GM23338 (cell line): ENCODE measurements at places on chromosomes 13 and 19. TPM values are rescaled to one million over a fixed set of nuclear protein-coding genes. Genes with fewer than 3 reads are reported as not detected.

DNA sequence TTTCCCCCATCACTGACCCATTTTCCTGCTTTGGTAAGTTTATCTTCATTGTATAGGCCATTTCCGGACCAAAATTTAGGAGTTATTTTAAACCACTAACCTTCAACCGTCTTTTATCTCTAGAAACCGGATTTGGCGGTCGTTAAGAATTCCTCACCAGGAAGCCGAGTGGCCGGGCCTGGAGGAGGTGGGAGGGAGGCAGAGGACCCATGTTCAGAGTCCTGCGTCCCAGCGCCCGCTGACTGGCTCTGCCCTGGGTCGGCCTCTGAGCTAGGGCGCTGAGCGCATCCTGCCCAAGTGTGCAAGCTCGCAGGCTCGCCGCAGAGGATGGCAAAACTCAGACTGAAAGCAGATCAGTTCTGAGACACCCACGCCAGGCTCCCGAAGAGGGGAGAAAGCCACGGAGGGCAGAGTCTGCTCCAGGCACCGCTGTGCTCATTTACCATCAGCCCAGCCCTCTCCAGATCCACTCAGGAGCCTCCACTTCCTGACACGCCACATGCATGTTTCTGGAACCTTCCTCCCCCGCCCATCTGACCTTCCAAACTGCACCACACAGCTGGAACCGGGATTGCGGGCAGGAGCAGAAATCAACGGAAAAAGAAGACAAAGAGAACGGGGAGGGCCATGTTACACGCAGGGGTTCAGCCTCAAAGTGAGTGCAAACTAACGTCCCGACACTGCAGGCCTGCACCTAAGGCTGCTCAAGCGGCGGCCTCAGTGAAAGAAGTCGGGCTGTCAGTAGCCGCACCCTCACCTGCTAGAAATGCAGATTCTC lies 8.3 kb downstream of the COL4A1 start:
- peak; percentile 65 for DNase-seq

IGFL2 gene
- total RNA-seq: not detected in 2 replicates

CEACAM4 gene
- not detected in 2 replicates for total RNA-seq

DNA sequence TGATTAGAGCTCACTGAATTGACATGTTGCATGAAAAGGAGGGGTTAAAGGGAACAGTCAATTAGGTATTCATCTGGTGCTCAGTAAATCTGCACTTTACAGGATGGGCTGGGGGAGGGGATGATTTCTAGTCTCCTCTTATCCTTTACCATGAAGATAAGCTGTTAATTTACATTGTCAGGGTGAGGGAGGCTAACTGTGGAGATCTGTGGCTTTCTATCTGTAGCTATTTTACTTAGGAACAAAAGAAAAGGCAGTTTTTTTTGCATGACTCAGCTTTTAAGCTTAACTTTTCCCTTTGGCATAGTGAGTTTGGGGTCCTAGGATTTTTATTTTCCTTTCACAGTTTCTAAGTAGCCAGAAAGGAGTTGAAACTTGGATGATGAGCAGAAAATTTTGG lies 253.3 kb downstream of the LMO7 start:
- peak; percentile 48 for DNase-seq

DNA sequence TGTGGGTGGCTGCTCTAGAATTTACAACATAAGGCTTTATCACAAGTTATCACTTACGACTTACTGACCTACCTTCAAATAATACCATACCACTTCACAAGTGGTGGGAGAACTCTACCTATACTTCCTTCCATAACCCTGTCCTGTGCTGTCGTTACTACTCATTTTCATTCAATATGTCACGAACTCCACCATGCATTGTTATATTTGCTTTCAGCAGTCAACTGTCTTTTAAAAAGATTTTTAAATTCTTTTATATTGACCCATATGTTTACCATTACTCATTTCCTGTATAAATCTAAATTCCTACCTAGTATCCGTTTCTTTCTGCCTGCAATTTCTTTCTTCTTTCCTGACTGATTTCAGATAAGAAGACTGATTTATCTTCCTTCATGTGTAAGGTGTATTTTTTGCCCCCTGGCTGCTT lies 200.0 kb downstream of the KLF12 start:
- no peak for DNase-seq

ERICH6B gene
- total RNA-seq: not detected in 2 replicates

AKT1S1 gene
- 15.7 and 21.5 TPM in 2 replicates for total RNA-seq

GRCh38 chr13:53136554-53137215 lies 108.1 kb downstream of the OLFM4 start:
- no peak for DNase-seq

RNF6 gene
- 12.2 and 18.8 TPM in 2 replicates for total RNA-seq

ARL11 gene
- total RNA-seq: 0.52 and 1.2 TPM in 2 replicates

AMH gene
- 2.6 and 6.8 TPM in 2 replicates for total RNA-seq

DNA sequence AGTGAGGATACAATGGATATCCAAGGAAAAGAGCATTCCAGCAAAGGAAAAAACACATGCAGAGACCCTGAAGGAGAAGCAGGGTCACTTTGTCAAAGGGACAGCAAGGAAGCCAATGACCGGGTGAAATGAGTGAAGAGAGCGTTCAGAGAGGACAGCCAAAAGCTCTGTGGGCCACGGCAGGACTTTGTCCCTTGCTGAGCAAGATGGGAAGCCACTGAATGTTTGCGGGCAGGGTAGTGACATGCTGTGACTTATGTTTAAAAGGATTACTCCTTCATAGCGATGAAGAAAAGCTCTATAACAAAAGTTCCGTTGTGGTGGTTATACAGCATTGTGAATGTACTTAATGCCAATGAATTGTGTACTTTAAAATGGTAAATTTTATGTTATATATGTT lies 16.5 kb downstream of the ZAR1L start:
- DNase-seq: no peak

DNA sequence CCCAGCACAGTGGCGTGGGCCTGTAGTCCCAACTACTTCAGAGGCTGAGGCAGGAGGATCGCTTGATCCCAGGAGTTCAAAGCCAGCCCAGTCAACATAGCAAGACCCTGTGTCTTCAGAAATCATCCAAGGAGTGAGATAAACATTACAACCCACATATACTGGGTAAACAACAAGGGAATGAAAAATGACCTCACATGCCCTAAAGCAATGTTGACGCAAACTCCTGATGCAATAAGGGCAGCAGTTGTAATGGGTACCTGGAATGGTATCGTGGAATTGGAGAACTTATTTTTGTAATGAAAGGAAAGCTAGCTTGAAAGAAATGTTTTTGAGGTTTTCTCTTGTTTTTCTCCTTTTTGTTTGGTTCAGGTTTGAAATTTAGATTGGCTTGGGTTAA lies 24.5 kb upstream of the LGALS16 start:
- peak; percentile 23 for DNase-seq

GRCh38 chr13:24511816-24512196 lies 772 bp downstream of the PARP4 start:
- no peak for DNase-seq

URAD gene
- not detected in 2 replicates for total RNA-seq

- no peak for DNase-seq
Measured at GRCh38 chr19:31232871-31233270, 116.4 kb downstream of the TSHZ3 start.

- DNase-seq: peak; percentile 94
Measured at GRCh38 chr19:861756-862580, 2.5 kb downstream of the CFD start.

UNC13A gene
- 25.0 and 30.4 TPM in 2 replicates for total RNA-seq

RPL21 gene
- 1,037 and 1,529 TPM in 2 replicates for total RNA-seq

PTPRH gene
- 0.12 and 2.1 TPM in 2 replicates for total RNA-seq

DNA sequence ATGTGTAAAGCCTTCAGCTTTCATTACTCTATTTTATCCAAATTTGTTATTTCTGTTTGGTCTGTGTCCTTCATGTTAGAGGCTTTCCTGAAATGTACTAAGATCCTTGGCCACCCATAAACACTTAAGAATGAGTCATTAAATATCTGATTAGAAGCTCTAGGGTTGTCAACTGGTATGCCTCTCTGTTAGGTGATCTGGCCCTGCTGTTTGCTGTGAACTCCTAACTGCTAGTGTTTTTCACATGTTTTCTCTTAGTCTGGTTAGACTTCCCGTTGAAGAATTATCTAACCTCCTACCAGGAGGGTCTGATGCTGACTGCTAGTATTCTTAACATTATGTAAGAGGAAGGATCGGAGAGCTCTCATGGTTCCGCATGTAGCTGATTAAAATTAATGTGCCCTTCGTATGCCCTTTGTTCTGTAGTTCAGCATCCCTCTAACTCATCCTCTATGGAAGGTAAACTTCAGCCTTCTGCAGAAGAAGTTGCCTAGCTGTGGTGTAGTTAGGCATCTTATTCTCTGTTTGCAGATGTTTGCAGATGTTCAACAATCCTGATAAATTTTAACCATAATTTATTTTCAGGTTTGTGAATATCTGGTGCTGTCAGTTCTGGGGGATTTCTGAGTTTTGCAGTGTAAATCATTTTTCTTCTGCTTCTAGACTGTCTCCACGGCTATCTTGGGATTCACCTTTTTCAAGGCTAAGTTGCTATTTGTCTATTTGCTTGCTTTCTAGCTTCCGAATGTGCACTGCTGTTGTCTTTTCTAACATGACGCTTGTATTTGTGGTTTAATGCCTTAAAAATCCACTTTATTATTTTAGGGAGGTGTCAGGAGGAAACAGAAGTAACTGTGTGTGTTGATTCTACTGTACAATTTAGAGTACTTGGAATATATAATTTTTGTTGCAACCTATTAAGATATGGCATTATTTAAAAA lies 207.2 kb upstream of the SPRY2 start:
- no peak for DNase-seq

DNA sequence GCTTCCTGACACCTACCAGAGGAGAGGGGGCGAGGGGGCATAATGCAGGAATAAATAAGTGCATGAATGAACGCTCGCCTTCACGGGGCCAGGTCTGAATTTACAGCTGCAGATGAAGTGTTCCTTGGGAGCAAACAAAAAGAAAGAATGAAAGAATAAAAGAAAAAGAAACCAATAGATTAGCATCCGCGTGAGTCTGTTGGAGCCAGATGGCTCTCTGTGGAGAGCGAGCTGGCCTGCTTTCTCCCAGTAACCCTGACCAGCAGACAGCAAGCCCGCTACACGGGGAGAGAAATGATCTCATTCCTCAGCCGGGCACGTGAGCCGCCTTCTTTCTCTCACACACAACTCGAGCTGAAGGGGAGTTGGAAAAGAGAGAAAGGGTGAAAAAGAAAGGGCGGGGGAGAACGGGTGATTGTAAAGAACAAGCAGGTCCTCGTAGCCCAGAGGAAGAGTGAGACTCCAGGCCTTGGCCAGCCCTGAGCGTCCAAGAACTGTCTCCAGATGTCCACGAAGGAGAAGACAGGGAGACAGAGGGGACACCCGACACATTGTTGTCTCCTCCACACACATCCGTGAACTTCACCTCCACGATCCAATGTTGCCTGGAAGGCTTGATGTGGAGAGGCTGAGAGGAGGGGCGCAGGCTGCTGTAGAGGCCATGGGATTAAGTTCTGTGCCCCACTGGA lies 81.4 kb downstream of the RNASEH2B start:
- DNase-seq: peak; percentile 44

DNA sequence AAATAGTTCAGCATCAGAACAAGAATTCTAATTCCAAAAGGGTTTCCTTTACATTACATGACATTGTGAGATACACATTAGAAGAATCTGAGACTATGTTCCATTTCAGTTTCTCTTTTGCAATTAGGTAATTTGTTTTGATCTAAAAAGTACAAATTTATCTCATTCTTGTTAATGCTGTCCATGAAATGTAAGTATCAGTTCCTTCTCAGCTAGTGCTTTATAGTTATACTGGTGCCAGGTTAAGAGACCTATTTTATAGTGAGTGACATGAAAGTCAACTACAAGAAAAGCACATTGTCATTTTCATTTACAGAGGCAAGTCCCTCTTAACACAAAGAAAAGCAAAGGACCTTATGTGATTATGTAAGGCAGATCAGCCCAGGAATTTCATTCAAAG lies 43.9 kb downstream of the RCBTB2 start:
- no peak for DNase-seq
